DMS153 (cell line): ENCODE measurements at places on chromosomes 1 and 21.

DNA sequence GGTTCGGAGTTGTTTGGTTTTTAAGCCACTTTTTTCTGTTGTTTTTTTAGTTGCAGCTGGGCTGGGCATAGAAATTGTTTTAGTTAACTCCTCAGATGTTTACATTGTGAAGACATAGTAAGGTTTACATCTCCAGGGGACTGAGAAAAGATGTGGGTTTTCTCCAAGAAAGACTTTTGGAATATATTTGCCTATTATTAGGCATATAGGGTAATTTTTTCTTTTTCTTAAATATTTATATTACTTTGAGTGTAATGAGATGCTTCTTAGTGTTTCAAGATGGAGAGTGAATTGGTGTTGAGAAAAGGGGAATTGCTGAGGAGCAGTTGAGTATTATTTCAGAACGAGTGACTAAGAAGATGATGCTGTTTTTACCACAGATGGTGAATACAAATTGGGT lies 26.6 kb upstream of the PIGK start:
- no peak for DNase-seq

DNA sequence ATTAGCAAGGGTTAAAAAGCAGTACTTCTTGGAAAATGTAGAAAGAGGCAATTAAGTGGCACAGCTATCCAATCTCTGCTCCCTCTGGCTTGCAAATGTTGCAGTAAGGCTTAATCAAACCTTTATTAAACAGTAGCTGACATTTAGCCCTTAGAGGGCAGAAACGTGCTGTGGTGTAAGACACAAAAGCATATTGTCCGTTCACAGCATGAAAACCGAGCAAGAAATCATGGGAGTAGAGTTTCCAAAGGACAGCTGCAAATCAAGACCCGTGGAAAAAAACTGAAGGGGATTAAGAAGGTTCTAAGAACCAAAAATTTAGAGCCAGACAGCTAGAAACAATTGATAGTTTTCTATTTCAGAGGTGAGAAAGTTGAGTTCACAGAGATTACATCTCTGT lies 13.1 kb downstream of the ZP4 start:
- no peak for DNase-seq

DNA sequence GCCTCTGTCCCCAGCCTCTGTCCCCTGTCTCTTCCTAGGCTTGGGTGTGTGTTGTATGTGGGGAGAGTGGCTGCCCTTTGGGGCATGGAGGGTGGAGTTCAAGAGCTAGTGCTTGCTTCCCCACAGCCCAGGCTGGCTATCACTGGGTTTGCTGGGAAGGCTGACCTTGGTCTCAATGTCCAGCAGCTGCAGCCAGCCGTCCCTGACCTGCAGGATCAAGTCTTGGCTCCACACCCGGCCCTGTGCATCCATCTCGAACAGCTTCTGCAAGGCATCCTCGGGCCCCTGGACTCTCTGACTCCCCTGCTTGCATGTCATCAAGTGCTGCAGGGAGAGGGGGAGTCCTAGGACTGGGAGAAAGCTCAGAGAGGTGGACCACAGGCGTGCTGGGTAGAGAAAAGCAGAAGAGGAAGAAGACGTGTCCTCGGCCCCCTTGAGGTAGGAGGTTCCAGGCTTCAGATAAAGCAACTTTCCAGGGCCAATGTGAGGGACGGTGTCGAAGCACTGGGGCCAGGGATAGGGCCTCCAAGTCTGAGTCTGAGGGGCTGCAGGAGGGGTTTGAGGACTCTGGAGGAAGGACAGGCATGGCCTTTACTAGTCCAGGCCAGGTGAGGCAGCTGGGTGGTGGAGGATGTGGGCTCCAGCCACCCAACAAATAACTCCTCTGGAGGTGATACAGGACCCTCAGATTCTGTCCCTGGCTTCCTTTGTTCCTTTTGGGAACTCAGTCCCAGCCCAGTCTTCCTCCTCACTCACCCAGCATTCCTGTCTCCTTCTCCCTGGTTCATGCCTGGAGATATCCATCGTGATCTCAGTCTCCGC lies 4.0 kb downstream of the EPS8L3 start:
- DNase-seq, result no peak

- no peak for DNase-seq
These were observed 22.1 kb downstream of the ATP1B1 start for GRCh38 chr1:169128562-169128961.

GRCh38 chr1:156767879-156768604 lies 707 bp downstream of the PRCC start:
- no peak for DNase-seq

- no peak for DNase-seq
These were observed 135.9 kb downstream of the FGGY start for GRCh38 chr1:59432531-59433439.

DNA sequence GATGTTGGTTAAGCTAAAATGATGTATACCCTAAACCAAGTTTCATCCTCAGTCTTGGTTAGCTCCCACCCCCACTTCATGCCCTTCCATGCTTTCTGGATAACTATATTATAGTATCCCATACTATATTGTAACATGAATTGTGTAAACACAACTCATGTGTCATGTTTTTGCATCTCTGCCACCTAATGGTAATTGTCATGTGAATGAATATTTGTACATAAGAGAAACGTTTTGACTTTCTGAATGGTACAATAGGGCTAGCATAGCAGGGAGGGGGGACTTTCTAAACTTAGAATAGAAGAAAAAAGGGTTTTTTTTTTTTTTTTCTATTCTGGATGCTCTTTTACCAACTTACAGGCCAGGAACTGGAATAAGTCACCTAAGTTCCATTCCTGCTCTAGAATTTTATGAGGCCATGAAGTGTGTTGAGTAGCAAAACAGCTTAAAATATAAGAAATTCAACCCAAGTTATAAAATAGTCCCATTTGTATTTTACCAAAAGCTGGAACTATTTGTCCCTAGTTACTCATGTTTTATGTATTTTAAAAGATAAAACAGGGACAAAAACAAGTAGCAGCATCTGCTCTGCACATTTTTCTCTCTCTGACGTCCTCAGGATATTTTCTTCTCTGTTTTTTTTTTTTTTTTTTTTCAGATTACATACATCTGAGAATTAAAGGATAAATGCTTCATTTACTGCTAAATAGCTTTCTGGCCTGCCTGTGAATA lies 77.4 kb downstream of the HLX start:
- no peak for DNase-seq

- no peak for DNase-seq
These were observed 369.6 kb upstream of the ADGRL2 start for GRCh38 chr1:81430955-81431623.

GRCh38 chr1:39158327-39159086 lies 46.0 kb upstream of the MACF1 start:
- peak; percentile 42 for DNase-seq

- no peak for DNase-seq
These were observed 5.8 kb downstream of the ACTN2 start for GRCh38 chr1:236692128-236692527.

DNA sequence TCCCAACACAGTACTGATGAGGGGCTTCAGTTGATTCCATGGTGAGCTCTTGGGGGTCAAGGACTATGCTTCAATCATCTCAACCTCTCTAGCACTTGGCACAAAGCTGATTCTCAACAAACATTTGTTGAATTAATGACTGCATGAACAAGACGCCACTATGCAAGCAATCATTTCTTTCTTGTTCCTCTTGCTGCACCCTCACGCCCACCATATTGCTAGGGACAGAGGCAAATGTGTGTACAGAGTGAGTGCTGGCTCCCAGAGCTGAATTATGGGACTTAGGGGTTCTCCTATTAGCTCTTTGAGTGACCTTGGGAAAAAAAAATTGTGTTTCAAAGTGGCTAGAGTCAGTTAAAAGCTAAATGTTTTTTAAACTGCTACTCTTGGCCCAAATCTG lies 2.5 kb downstream of the ADAR start:
- DNase-seq, result no peak

- DNase-seq, result no peak
These were observed 7.4 kb downstream of the PLEKHM2 start for GRCh38 chr1:15691434-15692032.

DNA sequence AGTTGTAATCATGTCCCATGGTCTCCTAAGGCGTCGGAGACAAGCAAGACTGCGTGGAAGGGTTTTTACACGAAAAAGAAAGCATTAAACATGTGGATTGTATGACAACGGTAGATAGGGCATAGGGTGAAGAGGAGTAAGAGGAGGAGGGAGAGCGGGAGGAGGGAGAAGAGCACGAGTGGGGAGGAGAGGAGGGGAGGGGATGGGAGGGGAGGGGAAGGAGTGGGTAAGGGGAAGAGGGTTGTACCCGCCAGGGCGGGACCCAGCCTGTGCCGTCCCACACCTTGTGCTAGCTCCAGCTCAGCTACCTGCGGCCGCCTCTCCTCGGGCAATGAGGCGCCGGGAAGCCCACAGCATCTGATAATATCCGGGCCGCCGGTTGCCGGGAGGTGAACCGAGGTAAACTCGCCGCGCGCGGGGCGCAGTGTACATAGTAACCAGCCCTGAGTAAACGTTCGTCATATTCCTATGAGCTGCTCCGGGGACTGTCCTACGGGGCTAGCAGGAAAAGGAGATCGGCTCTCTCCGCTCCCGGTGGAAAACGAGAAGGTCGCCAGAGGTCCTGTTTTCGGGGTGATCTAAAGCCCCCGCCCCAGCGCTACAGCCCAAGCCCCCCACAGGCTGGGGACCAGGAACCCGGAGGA lies 449 bp upstream of the RCAN3 start:
- peak; percentile 75 for DNase-seq

- DNase-seq, result no peak
These were observed 157.0 kb upstream of the CACNA1E start for GRCh38 chr1:181326348-181326747.

GRCh38 chr1:53328541-53329499 lies 950 bp upstream of the LRP8 start:
- DNase-seq, result no peak

- DNase-seq, result no peak
These were observed 7.7 kb upstream of the HLCS start for GRCh38 chr21:36973986-36974850.

- no peak for DNase-seq
These were observed 77.8 kb downstream of the ITPKB start for GRCh38 chr1:226661271-226661670.

DNA sequence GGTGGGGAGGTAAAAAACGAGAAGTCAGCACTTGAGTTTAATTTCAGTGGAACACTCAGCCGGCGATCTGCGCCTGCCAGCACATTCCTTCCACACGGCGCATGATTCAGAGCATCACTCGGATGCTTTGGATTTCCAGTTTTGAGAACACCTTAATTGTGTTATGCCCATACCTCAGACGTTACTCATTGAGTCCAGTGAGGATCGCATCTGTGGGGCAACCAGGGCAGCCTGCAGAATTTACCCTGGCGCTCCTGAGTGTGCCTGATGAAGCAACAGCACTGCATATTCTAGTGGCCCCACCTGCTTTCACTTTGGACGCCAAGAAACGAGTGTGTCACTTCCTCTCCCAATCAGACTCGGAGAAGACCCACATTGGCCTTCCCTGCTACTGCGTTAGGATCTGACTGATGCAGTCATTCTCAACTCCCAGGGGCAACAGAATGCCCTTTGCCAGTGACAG lies 19.9 kb downstream of the FAM89A start:
- peak; percentile 25 for DNase-seq

DNA sequence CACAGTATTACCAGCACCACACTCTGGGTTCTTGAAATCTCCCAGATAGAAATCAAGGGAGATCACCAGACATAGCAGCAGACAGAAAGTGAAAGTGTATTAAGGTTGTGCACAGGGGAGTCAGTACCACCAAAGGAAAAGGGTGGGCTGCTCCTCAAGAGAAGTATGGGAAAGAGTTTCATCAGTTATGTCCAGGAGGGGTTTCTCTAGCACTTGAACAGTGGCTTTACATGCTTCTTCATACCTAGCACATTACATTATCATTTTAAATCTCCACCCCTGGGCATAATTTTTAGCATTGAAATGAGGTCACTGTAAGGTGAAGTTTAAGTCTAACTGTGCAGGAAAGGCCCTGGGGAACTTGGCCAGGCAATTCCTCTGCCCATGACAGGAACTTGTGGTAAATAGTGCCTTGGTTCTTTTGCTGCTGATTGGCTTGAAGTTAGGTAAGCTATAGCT lies 601.0 kb downstream of the NUF2 start:
- DNase-seq, result no peak

GRCh38 chr1:147772570-147772969 lies 12.2 kb upstream of the GJA5 start:
- DNase-seq, result no peak

GRCh38 chr1:97632075-97632474 lies 288.8 kb downstream of the DPYD start:
- peak; percentile 82 for DNase-seq

DNA sequence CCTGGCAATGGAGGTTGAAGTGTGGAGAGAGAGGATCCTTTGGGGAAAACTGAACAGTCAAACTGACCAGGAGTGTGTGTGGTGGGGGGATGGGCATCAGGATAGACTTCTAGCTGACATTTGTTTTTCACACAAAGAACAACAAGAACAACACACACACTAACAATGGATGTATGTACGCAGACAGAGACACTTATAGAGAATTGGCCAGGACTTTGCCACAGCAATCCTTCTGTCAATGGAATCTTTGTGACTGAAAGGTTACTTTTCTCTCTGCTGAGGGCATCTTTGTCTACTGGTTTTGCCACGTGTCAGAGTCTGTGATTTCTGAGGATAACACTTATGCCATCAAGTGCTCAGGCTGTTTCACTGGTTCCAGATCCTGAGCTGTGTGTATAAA lies 12.4 kb upstream of the FCGR2A start:
- no peak for DNase-seq

- peak; percentile 98 for DNase-seq
These were observed 3.1 kb downstream of the NUAK2 start for GRCh38 chr1:205318231-205318991.

DNA sequence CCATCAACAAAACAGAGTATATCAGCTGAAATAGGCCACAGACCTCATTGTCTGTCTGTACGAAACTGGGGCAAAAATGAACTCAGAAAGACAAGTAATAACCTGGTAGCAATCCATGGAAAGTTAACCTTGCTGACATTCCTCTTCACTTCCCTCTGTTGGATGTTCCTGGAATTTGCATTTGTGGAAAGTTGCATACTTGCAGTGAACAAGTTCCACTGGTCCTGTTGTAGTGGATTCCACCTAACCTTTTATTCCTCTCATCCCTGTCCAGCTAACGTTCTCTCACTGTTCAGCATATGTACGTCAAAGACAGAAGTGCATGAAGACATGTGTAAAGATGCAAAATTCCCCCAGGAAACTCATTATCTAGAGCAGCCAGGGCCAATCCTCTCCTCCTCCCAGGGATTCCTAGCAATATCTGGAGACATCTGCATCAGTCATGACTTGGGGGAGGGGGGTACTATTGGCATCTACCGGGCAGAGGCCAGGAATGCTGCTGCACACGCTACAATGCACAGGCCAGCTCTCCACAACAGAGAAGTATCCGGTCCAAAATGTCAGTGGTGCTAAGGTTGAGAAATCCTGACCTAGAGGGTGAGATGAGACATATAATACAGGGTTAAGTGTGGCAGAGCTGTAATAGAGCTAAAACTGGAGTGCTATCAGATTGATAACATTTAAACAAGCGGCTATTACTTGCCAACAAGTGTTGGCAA lies 8.2 kb downstream of the LPAR3 start:
- DNase-seq, result no peak

- DNase-seq, result no peak
These were observed 2.0 kb downstream of the CAMSAP2 start for GRCh38 chr1:200740571-200741208.

- DNase-seq, result no peak
These were observed 15.6 kb upstream of the CA6 start for GRCh38 chr1:8930116-8930515.

- DNase-seq, result no peak
These were observed 6.1 kb downstream of the GPR137B start for GRCh38 chr1:236148470-236148845.
